ENCODE measurements at places on chromosomes 2 and 18. TPM values are rescaled to one million over a fixed set of nuclear protein-coding genes. Genes with fewer than 3 reads are reported as not detected.

DNA sequence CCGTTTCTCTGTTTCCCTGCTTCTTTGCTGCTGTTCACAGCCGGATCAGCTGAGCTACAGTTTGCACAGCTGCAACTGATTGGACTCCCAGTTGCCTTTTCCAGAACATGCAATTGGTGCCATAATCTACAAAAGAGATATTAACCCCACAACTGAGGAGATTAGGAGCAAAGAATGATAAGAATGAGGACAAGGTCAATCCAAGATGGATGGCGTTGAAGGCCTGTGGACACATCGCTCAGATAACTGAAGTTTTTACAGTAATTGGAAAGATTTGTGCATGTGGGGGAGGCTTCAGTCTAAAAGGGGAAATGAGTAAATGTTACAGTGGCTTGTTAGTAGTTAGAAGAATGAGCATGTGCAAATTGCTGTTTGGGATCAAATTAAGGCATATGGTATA lies 263.2 kb downstream of the TGIF1 start:
- DNase-seq: no peak

DNA sequence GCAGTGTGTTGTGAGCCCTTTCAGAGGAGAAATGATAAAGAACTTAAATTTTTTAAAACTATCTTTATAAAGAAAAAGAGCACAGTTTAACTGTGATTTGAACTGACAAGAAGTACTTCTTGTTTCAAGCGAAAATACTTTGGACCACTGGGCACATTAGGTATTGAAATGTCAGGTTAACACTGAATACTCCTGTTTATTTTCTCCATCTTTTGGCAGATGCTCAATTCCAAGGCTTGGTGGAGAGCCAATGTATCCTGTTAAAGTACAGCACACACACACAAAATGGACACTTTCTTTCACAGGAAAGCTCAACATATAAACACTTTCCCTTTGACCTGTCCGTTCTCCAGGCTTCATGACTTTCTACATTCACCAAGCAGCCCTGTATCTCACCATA lies 32.6 kb upstream of the SP3 start:
- DNase-seq: peak; percentile 29

- DNase-seq: peak; percentile 63
Observed at GRCh38 chr2:165573534-165574461, 104.3 kb downstream of the CSRNP3 start.

Gene SPR
- total RNA-seq: 25.9 TPM

DNA sequence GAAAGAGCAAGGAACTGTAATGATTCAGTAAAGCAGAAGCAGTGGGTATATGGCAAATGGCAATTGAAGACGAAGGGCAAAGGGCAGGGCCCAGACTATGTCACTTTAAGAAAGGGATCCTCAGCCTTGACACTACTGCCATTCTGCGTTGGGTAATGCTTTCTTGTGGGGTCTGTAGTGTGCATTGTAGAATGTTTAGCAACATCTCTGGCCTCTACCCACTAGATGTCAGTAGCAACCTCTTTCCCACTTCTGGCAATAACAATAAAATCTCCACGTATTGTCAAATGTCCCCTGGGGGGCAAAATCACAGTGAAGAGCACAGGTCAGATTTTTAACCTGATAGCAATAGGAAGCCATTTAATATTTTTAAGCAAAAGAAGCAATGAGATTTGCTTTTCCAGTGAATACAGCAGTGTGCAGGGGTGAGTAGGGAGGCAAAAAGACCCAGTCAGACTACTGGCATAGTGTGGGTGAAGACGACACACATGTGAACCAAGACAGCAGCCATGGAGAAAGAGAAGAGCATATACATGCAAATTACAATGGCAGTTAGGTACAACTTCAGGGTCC lies 209.5 kb downstream of the DYM start:
- DNase-seq: peak; percentile 25

GRCh38 chr2:28142386-28142785 lies 250.3 kb upstream of the FOSL2 start:
- peak; percentile 36 for DNase-seq

Gene OR6B3
- not detected for total RNA-seq

DNA sequence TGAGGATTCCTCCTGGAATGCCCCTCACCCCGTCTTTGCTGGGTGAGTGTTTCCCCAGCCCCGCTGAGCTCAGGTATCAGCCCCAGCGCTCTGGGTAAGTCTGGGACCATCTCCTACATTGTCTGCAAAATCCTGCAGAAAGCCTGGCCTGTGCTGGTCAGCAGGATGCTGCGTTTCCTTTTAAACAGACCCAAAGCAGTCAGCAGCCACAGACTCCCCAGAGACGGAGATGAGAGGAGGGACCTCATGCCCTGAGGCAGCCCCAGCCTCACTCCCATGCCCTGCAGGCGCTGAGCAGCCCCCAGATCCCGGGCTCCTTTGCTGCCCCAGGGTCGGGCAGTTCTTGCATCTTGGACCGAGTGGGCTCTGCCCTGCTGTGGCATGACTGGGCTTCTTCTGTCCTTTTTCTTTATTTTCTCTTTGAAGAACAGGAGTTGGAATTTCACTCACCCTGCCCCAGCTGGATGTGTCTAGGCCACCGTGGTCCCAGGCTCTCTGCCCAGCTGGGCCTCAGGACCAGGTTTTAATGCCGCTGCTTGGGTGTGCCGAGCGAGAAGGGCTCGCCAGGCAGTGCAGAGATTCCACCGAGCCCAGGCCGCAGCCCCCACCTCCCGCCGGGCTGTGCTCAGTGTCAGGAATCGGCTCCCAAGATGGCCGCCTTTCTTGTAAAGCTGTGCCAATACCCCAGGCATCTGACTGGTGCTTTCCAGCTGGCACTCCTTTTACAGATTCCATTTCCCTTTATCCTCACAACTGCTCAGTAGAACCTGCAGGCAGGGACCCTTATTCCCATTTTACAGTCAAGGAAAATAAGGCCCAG lies 43.6 kb downstream of the ODC1 start:
- no peak for DNase-seq

GRCh38 chr2:37890893-37891495 lies 34.1 kb upstream of the RMDN2 start:
- peak; percentile 54 for DNase-seq

- peak; percentile 39 for DNase-seq
Observed at GRCh38 chr2:37005118-37005868, 39.0 kb upstream of the STRN start.

GRCh38 chr2:215782295-215782694 lies 231.1 kb downstream of the MREG start:
- DNase-seq: no peak

DNA sequence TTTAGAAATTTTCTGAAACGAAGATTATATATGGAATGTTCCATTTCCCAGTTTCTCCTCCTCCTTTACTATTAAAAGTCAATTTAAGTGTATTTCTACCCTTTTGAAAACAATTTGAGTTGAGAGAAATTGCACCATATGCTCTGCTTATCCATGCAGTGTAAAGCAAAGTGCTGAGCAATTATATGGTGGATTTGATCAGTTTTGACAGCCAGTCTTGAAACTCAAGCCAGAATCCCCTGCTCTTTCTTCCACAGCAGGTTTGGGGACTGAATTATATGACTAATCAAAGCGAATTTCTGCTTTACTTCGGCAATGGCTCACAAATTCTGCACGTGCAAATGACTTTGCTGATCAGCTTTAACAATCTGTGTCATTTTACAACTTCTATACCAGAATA lies 1183.6 kb downstream of the LRP1B start:
- no peak for DNase-seq

DNA sequence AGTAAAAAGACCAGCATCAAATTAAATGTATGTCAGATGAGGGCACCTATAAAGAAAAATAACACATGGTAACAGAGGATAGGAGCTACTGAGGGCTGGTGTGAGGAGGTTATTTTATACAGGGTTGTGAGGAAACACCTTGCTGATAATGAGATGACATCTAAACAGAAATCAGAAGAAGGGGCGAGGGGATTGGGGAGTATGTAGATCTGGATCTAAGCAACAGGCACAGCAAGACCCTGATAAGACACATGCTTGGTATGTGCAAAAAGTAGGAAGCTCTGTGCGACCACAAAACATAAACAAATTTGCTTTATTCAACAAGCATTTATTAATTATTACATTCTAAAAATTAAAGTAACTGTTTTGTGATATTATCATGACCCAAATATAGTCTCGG lies 295.4 kb downstream of the ZEB2 start:
- DNase-seq: no peak

Gene CCNYL1
- total RNA-seq: 5.4 TPM

DNA sequence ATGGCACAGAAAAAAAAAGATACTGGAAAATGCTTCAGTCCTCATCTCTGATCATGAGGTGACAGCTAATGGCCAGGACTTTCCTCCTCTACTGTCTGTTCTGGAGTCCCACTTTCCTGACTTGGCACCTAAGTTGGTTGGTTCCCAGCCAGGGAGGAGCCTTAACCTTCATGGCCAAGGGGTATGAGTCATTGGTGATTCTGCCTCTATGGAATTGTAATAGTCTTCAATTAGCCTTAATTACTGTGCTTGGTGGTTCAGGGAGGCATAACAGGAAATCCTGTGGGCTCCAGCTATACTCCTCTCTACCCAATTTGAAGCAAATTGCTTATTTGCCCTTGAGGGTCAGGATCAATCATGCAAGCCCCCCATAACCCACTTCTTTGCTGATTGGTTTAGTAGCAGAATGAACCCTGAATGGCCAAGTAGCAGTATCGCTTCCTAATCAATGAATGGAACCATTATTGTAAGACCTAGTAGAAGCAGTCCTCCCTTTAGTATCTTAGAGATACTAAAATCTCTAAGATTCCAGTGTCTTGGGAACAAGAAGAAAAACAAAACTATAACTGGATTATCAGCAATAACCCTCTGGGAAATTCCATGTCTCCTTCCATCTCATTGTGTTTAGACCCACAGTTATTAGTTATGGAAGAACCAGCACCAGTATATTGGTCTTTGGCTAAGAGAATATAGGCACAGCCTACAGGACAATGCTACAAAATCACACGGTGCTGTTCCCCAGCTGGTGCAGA lies 109.0 kb downstream of the COL6A3 start:
- DNase-seq: peak; percentile 83

- no peak for DNase-seq
Observed at GRCh38 chr18:36589857-36590543, 238.8 kb downstream of the TPGS2 start.

DNA sequence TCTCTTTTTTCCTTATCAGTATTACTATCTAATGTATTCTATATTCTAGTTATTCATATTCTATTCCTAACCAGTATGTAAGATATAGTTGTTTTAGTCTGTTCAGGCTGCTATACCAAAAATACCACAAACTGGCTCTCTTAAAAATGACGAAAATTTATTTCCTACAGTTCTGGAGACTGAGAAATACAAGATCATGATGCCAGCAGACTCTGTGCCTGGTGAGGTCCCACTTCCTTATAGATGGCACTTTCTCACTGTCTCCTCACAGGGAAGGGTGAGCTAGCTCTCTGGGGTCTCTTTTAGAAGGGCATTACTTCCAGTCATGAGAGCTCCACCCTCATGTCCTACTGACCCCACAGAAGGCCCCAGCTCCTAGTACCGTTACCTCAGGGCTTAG lies 4.8 kb upstream of the ARHGAP15 start:
- no peak for DNase-seq

GRCh38 chr2:66578054-66578686 lies 143.2 kb downstream of the MEIS1 start:
- DNase-seq: no peak

Gene KLHL41
- 3.8 TPM for total RNA-seq

GRCh38 chr2:10267551-10268465 lies 34.9 kb upstream of the HPCAL1 start:
- no peak for DNase-seq

- DNase-seq: no peak
Observed at GRCh38 chr2:65360441-65360840, 72.0 kb downstream of the SPRED2 start.

Gene PCARE
- total RNA-seq: under 0.01 TPM

DNA sequence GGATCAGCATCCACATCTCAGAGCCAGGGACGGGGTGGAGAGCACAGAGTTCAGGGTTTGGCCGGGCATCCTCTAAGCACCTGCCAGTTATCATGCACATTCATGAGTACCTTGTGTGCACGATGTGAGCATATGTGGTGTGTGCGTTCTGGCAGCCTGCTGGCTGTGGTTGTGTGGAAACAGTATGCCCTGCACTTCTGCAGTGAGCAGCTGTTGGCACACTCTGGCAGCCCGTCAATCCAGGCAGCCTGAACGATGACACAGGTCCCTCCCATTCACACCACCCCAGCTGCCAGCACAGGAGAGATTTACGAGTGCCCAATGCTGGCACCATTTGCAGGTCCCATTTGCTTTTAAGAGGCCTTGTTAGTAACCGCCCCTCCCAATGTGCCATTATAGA lies 74.2 kb downstream of the CD8B2 start:
- DNase-seq: no peak

- DNase-seq: no peak
Observed at GRCh38 chr2:162768656-162769055, 69.9 kb downstream of the KCNH7 start.

GRCh38 chr2:9205963-9206948 lies at the start of gene ASAP2:
Gene ASAP2, plus strand, starts transcription at chr2:9206812. Its CDS starts 293 bp downstream, at chr2:9207105.
- DNase-seq: peak; percentile 66

DNA sequence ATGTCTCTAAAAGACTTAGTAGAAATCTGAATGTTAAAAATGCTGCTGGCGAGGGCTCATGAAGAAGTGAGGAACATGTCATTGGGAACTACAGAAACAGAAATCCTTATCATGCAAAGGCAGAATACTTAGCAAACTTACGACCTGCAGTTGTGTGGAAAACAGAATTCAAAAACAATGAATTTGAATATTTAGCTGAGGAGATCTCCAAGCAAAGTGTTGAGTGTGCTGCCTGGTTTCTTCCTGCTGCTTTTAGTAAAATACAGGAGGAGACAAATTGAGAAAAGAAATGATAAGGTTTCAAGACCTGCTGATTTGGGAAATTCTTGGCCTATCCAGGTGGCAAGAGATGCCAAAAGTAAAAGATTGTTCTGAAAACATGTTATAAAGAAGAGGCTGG lies 38.5 kb downstream of the METTL4 start:
- no peak for DNase-seq

All from fibroblast of lung (primary cell).